ENCODE measurements at places on chromosomes 3 and 15.

DNA sequence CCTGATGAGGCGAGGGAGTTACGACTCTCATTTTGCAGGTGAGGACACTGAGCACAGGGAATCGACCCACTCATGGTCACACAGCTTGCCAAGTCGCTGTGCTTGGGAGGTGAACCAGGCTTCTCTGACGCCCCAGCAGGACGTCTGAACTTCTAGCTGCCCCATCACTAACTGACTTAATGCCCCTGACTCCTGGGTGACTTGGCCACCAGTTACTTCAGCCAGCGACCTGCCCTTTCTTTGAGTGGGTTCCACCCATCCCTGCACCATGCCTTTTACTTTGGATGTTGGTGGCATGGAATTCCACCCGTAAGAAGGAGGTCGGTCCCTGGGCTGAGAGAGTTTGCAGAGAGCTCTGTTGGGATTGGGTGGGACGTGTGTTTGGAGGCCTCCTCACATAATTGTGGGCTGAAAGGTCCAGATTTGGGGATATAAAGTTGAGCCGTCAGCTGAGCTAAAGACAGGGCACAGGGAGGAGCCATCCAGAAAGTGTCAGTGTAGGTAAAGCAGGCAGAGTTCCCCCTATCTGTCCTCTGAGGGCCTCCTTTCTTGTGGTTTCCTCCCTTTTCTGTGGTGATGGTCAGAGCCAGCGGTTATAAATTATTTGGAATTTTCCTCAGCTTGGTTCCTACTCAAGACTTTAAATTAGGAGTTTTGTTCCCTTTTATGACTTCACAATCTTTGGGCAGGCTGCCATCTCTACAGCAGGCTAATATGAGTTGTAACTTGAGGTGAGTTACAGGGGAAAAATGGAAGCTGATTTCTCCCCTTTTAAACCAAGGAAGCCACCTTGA lies 55.0 kb downstream of the FLNB start:
- DNase-seq, result no peak

DNA sequence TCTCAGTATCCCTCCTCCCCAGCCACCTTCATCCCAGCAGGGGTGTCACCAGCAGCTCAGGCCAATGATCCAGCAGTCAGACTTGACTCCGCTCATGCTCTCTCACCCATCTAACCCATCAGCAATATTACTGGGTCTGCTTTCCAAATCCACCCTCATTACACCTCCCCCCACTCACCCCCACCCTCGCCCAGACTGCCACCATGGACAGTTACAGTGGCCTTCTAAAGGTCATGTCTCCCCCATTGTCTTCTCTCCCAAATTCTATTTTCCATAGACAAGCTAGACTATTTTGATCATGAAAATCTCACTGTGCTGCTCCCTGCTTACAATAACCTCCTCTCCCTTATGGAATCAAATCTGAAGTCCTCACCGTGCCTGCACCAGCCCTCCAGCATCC lies 156.0 kb downstream of the TJP1 start:
- DNase-seq, result no peak

DNA sequence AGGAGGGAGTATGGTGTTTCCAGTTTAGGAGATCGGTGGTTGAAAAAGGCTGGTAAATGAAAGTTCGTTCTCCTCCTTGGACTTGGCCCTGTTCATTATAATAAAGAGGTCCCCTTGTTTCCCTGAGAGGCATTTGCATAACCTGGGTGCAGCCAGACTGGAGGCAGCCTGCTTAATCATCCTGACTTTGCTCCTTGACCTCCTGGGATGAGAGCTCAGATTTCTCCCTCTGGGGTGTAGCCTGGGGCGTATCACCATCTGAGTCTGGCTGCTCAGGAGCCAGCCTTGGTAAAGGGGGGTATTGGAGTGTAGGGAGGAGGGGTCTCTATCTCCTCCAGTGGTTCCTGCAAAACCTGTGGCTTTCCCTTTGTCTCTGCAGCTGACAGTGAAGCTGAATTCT lies 21.3 kb upstream of the ACAD9 start:
- no peak for DNase-seq

DNA sequence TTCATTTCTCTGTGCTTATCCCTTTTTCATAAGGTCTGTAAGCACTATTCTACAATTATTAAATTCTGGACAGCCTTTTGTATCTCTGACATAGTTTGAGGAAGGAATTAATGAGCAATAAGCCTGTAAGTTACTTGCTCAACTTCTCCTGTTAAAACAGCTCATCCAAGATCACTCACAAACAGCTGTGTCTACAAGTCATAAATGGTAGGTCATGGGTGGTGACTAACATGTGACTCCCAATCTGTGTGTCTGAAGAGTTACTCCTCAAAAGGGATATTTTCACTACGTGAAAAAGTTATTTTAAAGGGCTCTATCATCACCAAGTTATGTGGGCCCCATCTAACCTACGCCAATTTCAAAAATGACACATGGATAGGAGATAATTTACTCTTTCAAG lies 145.2 kb upstream of the CBLB start:
- DNase-seq, result no peak

DNA sequence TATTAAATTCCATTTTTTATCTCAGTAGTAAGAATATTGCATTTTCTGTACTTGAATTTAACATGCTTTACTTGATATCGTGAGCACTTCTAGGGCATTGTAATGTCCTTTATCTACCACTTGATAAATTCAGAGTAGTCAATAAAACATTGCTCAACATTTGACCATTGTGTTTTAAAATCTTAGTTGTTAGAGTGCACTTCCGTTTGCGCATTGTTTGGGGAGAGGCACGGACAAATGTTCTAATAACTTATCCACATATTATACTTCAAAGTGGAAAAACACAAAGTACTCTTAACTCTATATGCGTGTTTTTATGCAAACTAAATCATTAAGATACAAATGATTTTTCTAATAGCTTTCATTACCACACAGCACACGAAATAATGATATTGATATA lies 419 bp downstream of the FAM227B start:
- no peak for DNase-seq

All from stimulated activated CD4-positive, alpha-beta T cell treated with anti-CD3 and anti-CD28 coated beads, Interleukin-1b, Interleukin-23, amount 100 ng/mL, for 1 hour (primary cell).